ENCODE measurements at places on chromosomes 16 and 17.

DNA sequence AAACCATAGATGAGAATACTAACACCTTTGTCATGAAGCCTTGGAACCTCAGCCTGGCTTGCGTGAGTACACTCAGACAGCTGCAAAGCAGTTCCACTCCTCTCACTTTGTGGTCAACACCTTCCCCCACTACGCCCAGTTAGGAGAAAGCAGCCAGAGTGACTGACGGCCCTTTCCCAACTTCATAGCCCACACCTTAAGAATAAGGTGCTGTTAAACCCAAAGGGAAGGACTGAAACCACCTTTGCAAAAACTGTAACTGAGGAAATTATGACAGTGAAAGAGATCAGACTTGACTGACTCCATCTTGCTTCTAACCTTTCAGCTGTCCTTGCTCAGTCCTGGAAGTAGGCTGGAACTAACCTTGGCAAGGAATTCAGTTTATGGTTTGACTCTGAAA is 13.7 kb downstream of the N4BP1 start:
- H3K4me1 ChIP-seq = no peaks in the 10 kb centered on the region
- no peaks in the 10 kb centered on the region for H3K27me3 ChIP-seq
- H3K4me3 ChIP-seq = no peak overlapping the region
- no peak for DNase-seq
- no peak overlapping the region for H3K27ac ChIP-seq

GRCh38 chr16:10616756-10617640 is 36.6 kb upstream of the EMP2 start:
- H3K27me3 ChIP-seq = peaks cover 5% of the 10 kb centered on the region
- peak overlapping the region; percentile 24 for H3K4me3 ChIP-seq
- H3K36me3 ChIP-seq = no peaks in the 10 kb centered on the region
- peaks cover 50% of the 10 kb centered on the region for H3K4me1 ChIP-seq
- H3K27ac ChIP-seq = peak overlapping the region; percentile 84

- no peak overlapping the region for H3K4me3 ChIP-seq
- peaks cover 13% of the 10 kb centered on the region for H3K4me1 ChIP-seq
- no peaks in the 10 kb centered on the region for H3K27me3 ChIP-seq
- DNase-seq = no peak
- H3K27ac ChIP-seq = peak overlapping the region; percentile 57
Observed at GRCh38 chr16:69217433-69217832, 30.5 kb downstream of the SNTB2 start.

DNA sequence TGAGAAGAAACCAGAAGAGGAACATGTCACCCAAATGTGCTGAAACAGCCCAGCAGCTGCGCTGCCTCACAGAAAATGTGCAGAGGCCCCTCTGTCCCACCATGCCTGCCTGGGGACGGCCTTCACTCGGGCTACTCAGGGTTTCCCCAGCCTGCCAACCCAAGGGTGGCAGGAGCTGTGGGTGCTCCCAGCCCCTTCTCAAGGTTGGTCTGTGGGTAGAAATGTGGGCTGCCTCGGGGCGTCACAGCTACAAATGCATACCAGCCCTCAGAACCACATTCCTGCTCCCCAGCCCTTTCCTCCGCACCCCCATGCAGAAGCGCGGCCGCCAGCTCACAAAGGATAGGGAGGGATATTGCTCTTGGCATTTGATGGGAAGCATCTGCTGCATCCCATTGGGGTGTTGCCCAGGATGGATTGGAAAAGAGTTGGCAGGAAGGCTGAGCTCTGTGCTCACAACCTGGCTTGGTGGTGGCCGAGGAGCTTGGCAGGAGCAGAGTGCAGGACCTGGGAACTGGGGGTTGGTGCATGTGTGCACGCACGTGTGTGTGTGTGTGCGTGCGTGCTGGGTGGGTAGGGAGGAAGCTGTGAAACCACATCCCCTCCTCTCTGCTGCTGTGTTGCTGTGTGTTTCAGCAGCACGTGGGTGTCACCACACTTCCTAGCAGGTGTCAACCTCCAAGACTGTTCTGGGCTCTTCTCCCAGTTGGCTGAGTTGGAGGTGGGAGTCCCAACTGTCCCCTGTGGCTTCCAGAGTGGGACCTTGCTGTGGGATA is 304.4 kb downstream of the SEC14L1 start:
- H3K4me1 ChIP-seq = peaks cover 57% of the 10 kb centered on the region
- peak overlapping the region; percentile 65 for H3K27ac ChIP-seq
- H3K4me3 ChIP-seq = no peak overlapping the region
- H3K36me3 ChIP-seq = peaks cover 3% of the 10 kb centered on the region
- no peaks in the 10 kb centered on the region for H3K27me3 ChIP-seq

- no peak for DNase-seq
- peaks cover 8% of the 10 kb centered on the region for H3K27me3 ChIP-seq
- H3K27ac ChIP-seq = no peak overlapping the region
- no peaks in the 10 kb centered on the region for H3K4me1 ChIP-seq
- H3K4me3 ChIP-seq = no peak overlapping the region
- no peaks in the 10 kb centered on the region for H3K36me3 ChIP-seq
Observed at GRCh38 chr16:56226187-56226586, 34.9 kb downstream of the GNAO1 start.

GRCh38 chr17:82269882-82270500 is 3.5 kb downstream of the CSNK1D start:
- no peaks in the 10 kb centered on the region for H3K27me3 ChIP-seq
- H3K4me3 ChIP-seq = no peak overlapping the region
- peaks cover 58% of the 10 kb centered on the region for H3K4me1 ChIP-seq

DNA sequence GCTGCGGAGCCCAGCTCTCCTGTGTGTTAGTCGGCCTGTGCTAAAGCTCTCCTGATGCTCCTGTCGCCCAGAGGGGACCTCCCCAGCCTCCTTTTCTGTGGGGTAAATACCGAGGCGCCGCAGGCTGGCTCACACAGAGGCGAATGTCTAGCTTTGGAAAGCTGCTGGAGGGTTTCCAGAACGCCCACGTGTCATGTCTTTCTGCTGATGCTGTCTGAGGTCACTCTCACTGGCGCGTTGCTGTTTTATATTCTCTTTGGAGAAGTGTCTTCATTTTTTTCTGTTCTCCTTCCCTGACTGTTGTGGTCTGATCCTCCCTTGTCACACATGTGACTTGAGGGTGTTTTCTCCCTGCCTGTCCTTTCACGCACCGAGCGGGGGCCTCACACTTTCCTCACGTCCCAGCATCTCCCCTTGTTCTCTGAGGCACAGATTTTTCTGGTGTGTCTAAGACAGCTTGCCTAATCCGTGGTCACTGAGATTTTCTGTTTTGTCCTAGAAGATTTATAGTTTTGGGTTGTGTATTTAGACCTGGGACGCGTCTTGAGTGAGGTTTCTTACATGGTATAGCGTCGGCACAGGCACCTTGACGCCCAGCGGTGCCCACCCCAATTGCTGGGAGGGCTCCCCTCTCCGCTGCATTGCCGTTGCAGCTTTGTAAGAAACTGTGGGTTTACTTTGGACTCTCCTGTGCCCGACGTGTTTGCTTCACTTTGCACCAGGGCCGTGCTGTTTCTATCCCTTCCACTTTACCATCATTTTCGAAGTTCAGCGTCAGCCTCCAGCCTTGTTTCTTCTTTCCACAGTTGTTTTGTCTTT is 92.1 kb upstream of the ZNF750 start:
- no peak overlapping the region for H3K27ac ChIP-seq
- H3K36me3 ChIP-seq = peaks cover 41% of the 10 kb centered on the region
- DNase-seq = no peak
- H3K4me3 ChIP-seq = no peak overlapping the region

DNA sequence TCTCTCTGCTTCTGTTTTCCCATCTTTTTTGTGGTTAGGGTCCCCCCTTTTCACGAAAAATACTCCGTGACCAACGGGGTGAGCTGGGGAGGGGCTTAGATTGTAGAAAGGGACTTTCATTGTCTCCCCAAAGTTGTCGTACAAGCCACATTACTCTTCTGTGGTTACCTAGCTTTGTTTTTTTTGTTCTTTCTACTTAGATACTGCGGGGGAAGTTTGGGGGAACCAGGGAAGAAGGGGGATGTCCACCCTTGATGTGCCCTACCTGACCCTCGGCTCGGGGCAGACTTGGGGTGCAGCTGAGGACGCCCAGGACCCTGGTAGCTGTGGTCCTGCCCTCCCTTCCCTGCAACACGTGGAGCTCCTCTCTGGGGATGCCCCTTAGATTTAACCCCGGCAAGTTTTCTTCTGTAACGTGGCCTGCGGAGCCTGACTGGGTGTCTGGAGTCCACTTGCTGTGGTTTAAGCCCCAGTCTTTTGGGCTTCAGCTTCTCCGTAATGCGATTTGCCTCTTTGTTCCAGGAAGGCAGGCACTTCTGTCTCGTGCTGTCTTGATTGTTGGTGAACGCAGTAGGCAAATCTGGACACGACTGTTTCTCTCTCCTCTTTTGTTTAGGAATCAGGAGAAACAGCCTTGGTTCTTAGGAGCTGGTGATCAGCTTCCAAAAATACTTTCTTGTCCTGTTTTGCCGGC is 892 bp downstream of the ABCC1 start:
- H3K36me3 ChIP-seq = no peaks in the 10 kb centered on the region
- peak; percentile 41 for DNase-seq
- H3K27me3 ChIP-seq = peaks cover 7% of the 10 kb centered on the region
- peak overlapping the region; percentile 95 for H3K4me3 ChIP-seq
- H3K27ac ChIP-seq = peak overlapping the region; percentile 96

- no peaks in the 10 kb centered on the region for H3K27me3 ChIP-seq
- H3K27ac ChIP-seq = no peak overlapping the region
- no peak overlapping the region for H3K4me3 ChIP-seq
Observed at GRCh38 chr16:880471-881171, 80.1 kb upstream of the GNG13 start.

GRCh38 chr17:65061646-65062045 is 5.1 kb upstream of the GNA13 start:
- H3K27ac ChIP-seq = no peak overlapping the region
- H3K4me1 ChIP-seq = peaks cover 43% of the 10 kb centered on the region
- H3K27me3 ChIP-seq = no peaks in the 10 kb centered on the region
- DNase-seq = no peak
- H3K4me3 ChIP-seq = no peak overlapping the region
- H3K36me3 ChIP-seq = no peaks in the 10 kb centered on the region

Data from mesothelial cell of epicardium (in vitro differentiated cells).